Chondrocyte (in vitro differentiated cells): ENCODE measurements at places on chromosomes 6 and 20.

DNA sequence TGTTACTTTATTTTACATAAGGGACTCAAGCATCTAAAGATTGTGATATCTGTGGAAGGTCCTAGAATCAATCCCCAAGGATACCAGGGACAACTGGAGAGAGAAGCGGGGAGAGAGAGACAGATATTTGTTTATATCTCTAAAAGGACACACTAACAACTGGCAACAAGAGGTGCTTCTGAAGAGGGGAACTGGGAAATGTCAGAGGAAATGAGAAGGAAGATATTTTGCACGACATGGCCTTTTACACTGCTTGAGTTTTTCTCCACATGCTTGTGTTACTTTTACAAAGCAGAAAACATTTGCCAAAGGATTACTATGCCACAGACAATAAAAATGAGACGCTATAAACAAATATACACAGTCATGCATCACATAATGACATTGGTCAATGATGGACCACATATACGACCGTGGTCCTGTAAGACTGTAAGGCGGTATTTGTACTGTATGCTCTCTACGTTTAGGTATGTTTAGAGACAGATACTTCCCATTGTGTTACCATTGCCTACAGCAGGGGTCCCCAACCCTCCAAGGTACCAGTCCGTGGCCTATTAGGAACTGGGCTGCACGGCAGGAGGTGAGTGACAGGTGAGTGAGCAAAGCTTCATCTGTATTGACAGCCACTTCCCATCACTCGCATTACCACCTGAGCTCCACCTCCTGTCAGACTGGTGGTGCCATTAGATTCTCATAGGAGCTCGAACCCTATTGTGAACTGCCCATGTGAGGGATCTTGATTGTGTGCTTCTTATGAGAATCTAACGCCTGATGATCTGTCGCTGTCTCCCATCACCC, 64.6 kb upstream of the PTPN1 start:
- DNase-seq, result no peak

DNA sequence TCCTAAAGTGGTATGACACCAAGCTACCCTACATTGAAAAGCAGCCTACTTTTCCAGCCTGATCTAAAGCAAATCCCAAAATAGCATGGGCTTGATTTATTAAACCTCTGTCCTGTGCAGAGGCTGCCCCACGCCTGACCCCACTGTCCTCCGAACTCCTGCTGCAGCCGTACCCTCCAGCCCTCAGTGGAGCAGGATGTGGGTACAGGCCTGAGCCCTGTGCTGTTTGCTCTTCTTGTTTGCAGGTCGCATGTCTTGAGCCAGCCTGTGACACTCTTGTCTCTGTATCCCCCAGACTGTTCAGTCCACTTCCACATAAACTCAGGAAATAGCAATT, 61.2 kb downstream of the RPP40 start:
- no peak for DNase-seq

GRCh38 chr6:89984926-89985750, 90.9 kb downstream of the GJA10 start:
- no peak for DNase-seq

- no peak for DNase-seq
Measured at GRCh38 chr6:104957301-104958177, 632 bp downstream of the LIN28B start.

DNA sequence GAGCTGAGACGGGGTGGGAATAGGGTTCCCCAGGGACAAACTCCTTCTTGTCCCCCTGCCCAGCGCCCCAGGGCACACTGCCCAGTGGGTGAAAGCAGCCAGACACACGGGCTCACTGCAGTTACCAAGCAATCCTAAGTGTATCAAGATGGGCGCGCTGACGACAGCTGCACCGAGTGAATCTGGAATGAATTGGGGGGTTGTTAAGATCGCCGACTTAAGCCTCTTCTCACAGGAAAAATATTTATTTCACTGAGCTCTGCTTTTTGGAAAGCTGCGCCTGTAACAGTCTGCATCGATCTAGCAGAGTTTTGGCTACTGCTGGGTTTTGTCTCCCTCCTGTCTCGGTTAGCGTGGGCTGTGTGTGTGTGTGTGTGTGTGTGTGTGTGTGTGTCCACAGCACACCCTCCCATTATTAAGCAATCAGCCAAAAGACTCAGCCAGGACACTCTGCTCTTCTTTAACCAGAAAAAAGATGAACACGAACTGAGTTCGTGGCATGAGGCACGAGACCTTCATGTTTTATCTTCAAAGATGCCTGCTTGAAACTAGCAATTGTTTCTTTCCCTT, 35.9 kb downstream of the RIPOR3 start:
- no peak for DNase-seq

GRCh38 chr20:44433751-44434538, 41.7 kb upstream of the TTPAL start:
- DNase-seq, result no peak

GRCh38 chr6:6724539-6725467, 136.3 kb downstream of the LY86 start:
- no peak for DNase-seq

- DNase-seq, result no peak
Measured at GRCh38 chr6:156787569-156788492, 10.7 kb downstream of the ARID1B start.

DNA sequence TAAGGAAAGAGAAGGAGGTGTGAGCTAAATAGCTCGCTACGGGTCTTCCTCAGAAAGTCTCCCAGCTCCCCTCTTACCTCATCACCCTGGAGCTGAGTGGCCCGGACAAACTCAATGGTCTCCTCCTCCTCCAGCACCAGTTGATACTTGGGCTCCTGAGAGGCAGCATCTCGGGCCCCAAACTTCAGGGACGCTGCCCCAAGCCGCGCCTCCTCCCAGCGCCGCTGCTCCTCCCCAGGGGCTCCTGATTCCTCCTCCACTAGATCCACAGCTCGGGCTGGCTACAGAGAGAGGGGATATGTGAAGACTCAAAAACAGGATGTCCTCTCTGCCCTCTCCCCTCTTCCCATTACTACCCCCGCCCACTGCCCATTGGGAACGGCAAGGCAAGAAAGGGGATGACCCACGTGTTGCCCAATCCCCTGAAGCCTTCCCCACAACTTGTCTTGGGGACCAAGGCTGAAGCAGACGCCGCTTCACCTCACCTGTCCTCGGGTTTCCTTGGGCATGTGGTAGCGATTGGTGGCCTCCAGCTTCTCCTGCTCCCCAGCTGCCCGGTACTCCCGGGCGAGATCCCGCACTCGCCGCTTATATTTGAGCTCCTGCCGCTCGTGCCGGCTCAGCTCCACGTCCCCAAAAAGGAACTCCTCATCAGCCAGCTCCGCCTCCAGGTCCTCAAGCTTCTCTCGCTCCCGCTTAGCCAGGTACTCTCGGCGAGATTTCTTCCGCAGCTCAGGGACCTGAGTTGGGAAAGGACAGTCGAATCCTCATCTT, 7.6 kb downstream of the DHX16 start:
- no peak for DNase-seq

GRCh38 chr20:53940907-53941545, 129.4 kb downstream of the BCAS1 start:
- DNase-seq, result no peak

GRCh38 chr20:44979090-44979621, 12.8 kb downstream of the STK4 start:
- DNase-seq, result no peak

DNA sequence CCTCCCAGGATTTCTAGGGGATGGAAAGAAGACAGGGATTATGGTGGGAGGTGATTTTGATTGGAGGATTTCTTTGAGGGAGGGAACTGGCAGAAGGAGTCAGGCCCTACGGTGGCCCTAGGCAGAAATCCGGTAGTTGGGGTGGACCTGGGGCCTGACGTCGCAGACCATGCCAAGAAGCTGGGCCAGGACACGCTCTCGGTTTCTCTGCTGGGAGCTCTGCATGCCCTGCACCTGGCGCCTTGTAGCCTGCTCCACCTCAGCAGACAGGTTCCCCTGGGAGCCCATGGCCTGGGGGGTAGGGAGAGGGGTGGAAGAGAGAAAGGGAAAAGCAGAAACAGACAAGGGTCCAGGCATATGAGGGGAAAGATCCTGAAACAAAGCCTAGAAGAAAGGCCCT, 1.1 kb downstream of the ATP6V1G2 start:
- DNase-seq, result no peak

GRCh38 chr6:168583821-168584220, 142.8 kb downstream of the SMOC2 start:
- DNase-seq, result no peak

GRCh38 chr6:47207261-47207660, 102.4 kb downstream of the TNFRSF21 start:
- DNase-seq, result no peak

- DNase-seq, result peak; percentile 95
Measured at GRCh38 chr6:81752921-81753710, 635 bp upstream of the TENT5A start.

DNA sequence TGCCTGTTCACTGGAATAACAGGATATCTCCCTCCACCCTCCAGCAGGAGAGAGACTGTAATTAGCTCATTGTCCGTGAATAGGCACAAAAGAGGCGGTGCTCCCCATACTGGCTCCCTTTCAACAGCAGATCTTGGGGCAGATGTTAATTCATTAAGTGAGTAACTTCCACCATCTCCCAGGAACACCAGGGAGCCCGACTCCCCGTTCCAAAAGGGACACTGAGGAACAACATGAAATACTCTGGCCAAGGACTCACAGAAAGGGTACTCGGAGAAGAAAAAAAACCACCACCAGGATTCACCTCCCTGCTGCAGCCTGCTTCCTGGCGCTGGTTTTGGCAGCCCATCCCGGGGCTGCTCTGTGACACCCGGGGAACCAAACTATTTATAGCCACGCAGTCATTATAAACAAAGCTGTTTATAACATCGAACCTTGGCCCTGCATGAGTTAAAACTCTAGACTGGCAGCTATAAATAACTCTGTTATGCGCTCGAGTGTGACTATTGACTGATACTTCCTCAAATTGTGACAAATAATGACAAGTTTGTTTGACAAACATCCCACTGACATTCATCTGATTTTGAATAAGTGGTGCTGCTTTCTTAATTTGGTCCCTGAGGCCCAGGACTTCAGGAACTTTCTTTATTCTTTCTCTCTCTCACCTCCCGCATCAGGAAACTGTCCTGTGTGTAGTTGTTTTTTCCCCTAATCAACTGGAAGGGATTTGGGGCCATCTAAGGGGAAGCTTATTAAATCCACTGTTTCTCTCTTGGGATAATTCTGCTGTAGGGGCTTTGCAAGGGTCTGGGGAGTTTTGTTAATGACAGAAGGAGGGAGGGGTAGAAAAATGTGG, 521.6 kb downstream of the CD83 start:
- DNase-seq, result no peak

GRCh38 chr6:45965007-45965406, 50.7 kb downstream of the CLIC5 start:
- DNase-seq, result no peak

DNA sequence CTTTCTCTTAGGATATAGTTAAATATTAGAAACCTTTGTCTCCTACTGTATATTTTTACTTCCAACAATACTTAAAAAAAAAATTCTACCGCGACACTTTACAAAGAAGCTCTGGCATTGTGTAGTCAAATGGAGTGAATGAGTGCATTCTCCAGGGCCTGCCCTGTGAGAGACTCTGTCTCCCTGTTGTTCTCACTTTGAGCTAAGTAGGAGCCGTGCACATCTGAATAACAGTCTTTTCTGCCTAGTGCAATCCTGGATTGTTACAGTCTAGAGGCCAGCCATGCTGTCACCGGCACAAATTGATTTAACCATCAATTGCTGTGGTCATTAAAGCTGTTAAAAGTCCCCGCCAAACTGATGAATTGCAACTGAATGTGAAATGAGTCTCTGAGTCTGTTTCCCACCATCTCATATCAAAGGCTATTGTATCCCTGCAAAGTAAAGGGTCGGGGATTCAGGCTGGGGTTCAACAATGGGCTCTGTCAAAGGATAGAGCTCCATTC, 156.0 kb downstream of the RFPL4B start:
- no peak for DNase-seq

GRCh38 chr6:113978084-113978675, 7.2 kb upstream of the HDAC2 start:
- DNase-seq, result no peak

DNA sequence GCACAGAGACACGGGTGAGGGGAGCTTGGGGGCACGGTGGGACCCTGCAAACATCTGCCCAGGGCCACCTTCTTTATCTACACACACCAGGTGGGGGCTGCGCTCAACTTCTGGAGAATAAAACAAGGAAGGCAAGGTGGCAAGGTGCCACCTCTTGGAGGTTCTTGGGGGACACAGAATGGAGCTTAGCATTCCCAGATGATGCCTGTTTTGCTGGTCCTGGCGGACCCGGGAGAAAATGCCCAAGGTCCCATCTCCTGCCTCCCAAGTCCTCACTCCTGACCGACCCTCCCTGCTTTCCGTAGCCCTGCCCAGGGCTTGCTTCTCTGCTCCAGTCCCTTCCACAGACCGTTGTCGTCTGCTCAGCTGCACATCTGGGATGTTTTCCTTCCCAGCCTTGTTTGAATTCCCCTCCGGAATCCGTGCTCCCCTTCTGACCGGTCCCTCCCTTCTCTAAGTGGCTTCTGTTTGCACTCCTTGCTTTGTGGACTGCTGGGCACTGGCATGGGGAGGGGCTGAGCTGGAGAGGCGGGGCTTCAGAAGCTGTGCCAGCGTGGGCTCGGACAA, 13.1 kb downstream of the ITPR3 start:
- no peak for DNase-seq

- no peak for DNase-seq
Measured at GRCh38 chr6:128491610-128492206, 28.7 kb downstream of the PTPRK start.

GRCh38 chr20:56427797-56428196, 15.7 kb downstream of the CASS4 start:
- no peak for DNase-seq

- DNase-seq, result no peak
Measured at GRCh38 chr6:163438940-163439335, 24.4 kb downstream of the QKI start.

- no peak for DNase-seq
Measured at GRCh38 chr6:128244751-128245405, 275.5 kb downstream of the PTPRK start.

GRCh38 chr6:127342296-127342945, 988 bp downstream of the ECHDC1 start:
- DNase-seq, result no peak

DNA sequence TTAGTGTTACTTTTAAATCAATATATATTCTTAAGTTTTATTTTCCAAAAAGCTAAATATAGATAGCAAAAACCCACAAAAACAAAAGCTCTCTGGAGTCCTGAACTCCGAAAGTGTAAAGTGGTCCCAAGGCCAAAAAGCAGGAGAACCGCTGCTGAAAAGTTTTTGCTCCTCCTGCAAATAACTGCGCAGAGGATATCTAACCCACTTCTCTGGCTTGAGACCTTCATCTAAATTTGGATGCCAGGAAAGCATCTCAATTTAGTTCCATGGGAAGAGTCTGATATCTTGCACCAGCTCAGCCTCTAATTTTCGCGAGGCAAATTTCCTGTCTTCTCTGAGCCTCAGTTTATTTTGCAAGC, 523 bp downstream of the MRPS10 start:
- no peak for DNase-seq

DNA sequence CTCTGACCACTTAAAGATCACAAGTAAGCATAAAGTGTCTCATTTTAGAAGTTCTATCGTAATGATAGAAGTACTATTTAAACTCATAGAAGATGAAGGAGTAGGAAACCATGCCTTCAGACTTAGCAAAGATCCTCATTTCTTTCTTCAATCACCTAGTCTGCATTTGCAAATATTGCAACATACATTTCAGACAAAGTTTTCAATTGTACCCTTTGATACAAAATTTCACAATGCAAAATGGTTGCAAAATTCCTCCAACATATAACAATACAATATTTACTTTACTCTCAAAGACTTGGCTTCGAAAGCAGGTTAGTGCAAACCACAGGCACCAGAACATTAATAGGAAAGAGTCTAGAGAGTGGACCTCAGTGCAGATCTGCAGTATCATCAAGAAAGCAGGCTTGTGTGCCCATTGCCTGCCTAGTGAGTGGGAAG, 16.1 kb upstream of the ROS1 start:
- no peak for DNase-seq
